ENCODE measurements at places on chromosomes 5 and 9. TPM values are rescaled to one million over a fixed set of nuclear protein-coding genes. Genes with fewer than 3 reads are reported as not detected.

DNA sequence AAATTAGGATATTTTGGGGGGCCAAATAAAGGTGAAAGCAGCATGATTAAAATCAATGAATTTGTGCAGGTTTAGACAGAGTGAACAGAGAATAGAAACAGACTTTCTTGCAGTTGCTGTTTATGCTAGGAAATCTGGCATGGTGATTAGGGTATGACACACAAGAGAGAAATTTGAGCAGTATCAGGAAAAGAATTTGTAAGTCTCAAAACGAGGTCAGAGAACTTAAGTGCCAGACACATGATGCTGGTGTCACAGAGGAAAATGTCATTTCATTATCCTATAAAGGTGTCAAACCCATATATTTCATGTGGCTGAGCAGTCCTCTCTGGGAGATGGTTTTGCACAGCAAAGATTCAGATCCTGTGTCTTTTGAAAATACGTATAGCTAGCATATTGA is 15.7 kb downstream of the LVRN start:
- H3K4me3 ChIP-seq, result no peak overlapping the region
- H3K4me1 ChIP-seq, result no peaks in the 10 kb centered on the region
- no peak for DNase-seq
- no peak overlapping the region for H3K27ac ChIP-seq
- H3K27me3 ChIP-seq, result no peaks in the 10 kb centered on the region

DNA sequence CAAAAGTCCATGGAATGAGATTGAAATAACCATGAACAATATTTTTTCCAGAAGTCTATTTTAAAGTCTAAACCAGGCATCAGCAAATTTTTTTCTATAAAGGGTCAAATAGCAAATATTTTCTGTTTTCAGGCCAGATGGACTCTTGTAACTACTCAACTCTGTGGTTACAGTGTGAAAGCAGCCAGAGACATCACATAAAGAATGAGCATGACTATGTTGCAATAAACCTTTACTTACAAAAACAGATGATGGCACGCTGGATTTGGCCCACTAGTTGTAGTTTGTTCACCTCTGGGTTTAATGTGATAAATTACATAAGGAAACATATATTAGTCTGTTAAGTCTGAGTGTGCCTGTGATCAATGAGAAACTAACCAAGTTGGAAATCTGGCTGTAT is 319.2 kb downstream of the TRPM3 start:
- no peaks in the 10 kb centered on the region for H3K27me3 ChIP-seq
- peaks cover 4% of the 10 kb centered on the region for H3K4me1 ChIP-seq
- H3K36me3 ChIP-seq, result no peaks in the 10 kb centered on the region
- DNase-seq, result no peak

GRCh38 chr9:74666625-74667316 is 169.6 kb downstream of the RORB start:
- no peak overlapping the region for H3K4me3 ChIP-seq
- no peak overlapping the region for H3K27ac ChIP-seq
- DNase-seq, result no peak
- H3K4me1 ChIP-seq, result no peaks in the 10 kb centered on the region

GRCh38 chr5:122947772-122948171 is 88.8 kb downstream of the PPIC start:
- no peaks in the 10 kb centered on the region for H3K4me1 ChIP-seq
- no peak overlapping the region for H3K27ac ChIP-seq
- H3K4me3 ChIP-seq, result no peak overlapping the region
- DNase-seq, result no peak

GRCh38 chr9:91160599-91161464 is 200.9 kb downstream of the AUH start:
- no peak overlapping the region for H3K27ac ChIP-seq
- DNase-seq, result no peak
- no peak overlapping the region for H3K4me3 ChIP-seq
- no peaks in the 10 kb centered on the region for H3K27me3 ChIP-seq
- peaks cover 34% of the 10 kb centered on the region for H3K4me1 ChIP-seq

DNA sequence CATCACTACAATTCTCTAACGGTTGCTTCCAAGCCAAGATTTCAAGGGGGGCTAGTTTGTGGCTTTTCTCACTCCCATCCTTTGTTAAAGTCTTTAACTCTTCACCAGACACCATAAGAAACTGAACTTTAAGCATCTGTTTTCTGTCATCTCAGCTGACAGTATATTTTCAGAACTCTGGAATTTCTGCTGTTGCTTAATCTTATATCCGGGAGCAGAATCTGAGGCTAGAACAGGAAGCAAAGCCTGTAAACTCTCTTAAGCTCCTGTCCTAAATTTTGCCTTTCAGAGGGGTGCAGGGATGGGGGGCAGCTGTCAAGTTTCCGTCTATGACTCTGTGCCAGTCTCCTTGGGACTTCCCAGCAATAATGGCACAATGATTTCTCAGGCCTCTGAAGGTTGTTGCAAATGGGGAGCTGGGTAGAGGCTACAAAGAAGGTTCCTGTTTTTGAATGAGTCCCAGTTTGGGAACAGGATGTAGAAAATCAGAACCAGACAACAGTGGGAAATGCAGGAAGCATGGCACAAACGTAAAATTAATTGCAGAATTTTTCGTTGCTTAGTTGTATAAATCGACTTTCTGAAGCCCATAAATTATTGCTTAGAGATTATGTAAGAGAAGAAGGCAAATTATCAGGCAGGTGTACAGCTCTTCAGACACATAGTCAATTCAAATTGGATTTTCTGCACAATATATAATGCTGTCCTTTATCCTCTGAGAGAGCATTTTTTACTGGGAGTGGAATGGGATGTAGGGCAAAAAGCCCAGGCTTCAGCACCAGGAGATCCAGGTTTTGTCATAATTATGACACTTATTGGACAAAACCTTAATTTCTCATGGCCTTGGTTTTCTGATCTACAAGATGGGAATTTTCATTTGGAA is 430.9 kb downstream of the DMAC1 start:
- no peak overlapping the region for H3K27ac ChIP-seq
- DNase-seq, result no peak
- H3K36me3 ChIP-seq, result no peaks in the 10 kb centered on the region
- H3K4me3 ChIP-seq, result no peak overlapping the region

DNA sequence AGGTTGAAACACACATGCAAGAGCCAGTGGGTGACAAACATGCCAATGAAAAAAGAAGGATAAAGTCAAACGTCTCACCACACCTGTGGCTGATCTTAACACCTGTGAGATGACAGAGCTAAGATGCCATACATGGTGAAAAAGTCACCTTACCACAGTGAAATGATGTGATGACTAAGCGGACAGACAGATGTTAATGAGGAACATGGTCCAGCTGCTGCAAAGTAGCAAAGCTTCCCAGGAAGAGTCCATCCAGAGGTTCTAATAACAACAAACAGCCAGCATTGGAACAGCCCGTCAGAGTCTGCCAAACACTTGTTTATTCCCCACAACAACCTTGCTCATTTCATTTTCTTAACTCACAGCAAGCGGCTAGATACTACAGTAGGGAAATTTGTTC is 1.9 kb downstream of the KIAA1191 start:
- no peaks in the 10 kb centered on the region for H3K27me3 ChIP-seq
- no peak for DNase-seq
- H3K4me3 ChIP-seq, result no peak overlapping the region
- no peak overlapping the region for H3K27ac ChIP-seq
- H3K36me3 ChIP-seq, result peaks cover under 1% of the 10 kb centered on the region

DNA sequence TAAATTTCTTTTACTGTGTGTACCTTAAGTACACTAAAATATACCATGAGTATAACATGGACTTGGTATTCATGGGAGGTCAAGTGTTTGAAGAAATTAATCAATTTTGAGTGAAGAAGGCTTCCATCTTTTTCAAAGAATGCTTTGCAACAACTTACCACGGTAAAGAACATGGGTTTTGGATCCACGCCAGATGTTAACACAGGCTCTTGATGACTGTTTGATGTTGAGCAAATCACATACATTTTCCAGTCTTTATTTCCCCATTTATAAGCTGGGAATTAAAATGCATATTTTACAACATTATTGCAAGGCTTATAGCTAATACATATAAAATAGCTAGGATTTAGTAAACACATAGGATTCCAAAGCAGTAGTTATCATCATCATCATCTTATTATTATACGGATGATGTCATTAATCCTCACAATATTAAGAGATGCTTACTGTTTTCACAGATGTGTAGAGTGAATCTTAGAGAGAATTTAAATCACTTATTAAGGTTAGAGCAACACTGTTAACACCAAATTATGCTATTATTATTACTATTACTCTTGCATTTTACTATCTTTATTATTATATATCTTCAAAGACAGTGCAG is 362.0 kb downstream of the PRELID2 start:
- H3K27me3 ChIP-seq, result no peaks in the 10 kb centered on the region
- no peak overlapping the region for H3K27ac ChIP-seq
- no peaks in the 10 kb centered on the region for H3K4me1 ChIP-seq
- DNase-seq, result no peak

DNA sequence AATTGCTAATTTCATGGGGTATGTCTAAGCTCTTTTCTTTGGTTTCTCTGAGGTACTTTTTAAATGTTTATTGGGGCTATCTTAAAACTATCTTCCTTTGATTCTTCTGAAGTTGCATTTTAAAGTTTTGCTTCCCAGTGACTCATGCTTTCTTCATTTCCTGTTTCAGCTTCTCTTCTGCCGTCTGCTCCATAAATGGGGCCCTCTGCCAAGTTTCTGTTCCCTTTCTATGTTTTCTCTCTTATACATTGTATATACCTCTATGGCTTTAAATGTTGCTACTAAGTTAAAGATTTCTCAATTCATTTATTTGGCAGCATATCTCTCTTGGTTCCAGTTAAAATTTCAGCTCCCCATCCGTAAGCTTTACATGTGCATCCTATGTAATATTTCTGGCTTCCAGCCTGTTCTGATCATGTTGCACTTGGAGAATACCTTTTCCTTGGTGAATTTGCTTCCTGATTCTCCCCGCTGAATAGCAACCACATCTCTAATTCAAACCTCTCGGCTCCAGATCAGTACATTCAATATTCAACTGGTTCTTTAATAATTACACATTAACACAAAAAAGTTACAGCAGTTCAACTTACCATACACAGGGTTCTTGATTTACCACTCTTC is 125.3 kb downstream of the ST8SIA4 start:
- peak; percentile 56 for DNase-seq
- no peaks in the 10 kb centered on the region for H3K4me1 ChIP-seq
- no peaks in the 10 kb centered on the region for H3K36me3 ChIP-seq

DNA sequence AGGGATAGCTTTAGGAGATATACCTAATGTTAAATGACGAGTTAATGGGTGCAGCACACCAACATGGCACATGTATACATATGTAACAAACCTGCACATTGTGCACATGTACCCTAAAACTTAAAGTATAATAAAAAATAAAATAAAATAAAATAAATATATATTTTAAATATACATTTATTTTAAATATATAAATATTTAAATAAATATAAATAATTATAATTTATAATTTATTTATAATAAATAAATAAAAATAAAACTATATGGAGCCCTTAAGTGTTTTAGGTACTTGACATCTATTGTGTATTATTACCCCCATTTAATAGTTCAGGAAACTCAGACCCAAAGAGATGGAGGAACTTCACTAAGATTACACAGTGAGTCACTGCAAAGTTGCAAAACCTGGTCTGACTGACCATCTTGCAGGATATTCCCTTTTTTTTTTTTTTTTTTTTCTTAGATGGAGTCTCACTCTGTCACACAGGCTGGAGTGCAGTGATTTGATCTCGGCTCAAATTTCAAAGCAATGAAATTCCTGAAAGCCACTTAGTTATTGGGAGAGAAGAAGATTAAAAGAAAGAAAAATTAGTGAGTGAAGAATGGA is 5.8 kb upstream of the C5orf52 start:
- no peaks in the 10 kb centered on the region for H3K36me3 ChIP-seq
- H3K27me3 ChIP-seq, result no peaks in the 10 kb centered on the region
- H3K4me1 ChIP-seq, result peaks cover 6% of the 10 kb centered on the region
- DNase-seq, result peak; percentile 32

GRCh38 chr5:10612251-10612650 is 48.4 kb downstream of the ANKRD33B start:
- no peak overlapping the region for H3K4me3 ChIP-seq
- H3K4me1 ChIP-seq, result peaks cover 11% of the 10 kb centered on the region
- no peak overlapping the region for H3K27ac ChIP-seq
- no peaks in the 10 kb centered on the region for H3K36me3 ChIP-seq
- no peak for DNase-seq
- no peaks in the 10 kb centered on the region for H3K27me3 ChIP-seq

DNA sequence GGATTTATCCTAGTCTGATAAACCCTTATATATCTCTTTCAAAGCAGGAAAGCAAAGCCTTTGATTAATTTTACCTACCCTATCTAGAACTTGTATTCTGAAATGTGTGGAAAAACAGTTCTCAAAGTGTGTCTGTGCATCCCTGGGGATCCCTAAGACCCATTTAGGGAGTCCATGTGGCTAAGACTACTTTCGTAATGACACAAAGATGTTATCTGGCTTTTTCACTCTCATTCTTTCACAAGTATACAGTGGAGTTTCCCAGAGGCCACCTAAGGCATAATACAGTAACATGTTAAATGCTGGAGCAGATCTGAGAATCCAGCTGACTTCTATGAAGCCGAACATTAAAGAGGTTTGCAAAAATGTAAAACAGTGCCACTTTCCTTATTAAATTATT is 54.3 kb upstream of the TNFSF15 start:
- no peak overlapping the region for H3K27ac ChIP-seq

GRCh38 chr9:8856396-8857067 is 1057.0 kb upstream of the DMAC1 start:
- no peaks in the 10 kb centered on the region for H3K36me3 ChIP-seq
- DNase-seq, result no peak
- peaks cover 10% of the 10 kb centered on the region for H3K4me1 ChIP-seq

- DNase-seq, result no peak
- H3K27ac ChIP-seq, result no peak overlapping the region
- H3K36me3 ChIP-seq, result no peaks in the 10 kb centered on the region
- H3K4me3 ChIP-seq, result no peak overlapping the region
- H3K27me3 ChIP-seq, result no peaks in the 10 kb centered on the region
- H3K4me1 ChIP-seq, result no peaks in the 10 kb centered on the region
Observed at GRCh38 chr9:128409978-128410377, 10.7 kb upstream of the CERCAM start.

DNA sequence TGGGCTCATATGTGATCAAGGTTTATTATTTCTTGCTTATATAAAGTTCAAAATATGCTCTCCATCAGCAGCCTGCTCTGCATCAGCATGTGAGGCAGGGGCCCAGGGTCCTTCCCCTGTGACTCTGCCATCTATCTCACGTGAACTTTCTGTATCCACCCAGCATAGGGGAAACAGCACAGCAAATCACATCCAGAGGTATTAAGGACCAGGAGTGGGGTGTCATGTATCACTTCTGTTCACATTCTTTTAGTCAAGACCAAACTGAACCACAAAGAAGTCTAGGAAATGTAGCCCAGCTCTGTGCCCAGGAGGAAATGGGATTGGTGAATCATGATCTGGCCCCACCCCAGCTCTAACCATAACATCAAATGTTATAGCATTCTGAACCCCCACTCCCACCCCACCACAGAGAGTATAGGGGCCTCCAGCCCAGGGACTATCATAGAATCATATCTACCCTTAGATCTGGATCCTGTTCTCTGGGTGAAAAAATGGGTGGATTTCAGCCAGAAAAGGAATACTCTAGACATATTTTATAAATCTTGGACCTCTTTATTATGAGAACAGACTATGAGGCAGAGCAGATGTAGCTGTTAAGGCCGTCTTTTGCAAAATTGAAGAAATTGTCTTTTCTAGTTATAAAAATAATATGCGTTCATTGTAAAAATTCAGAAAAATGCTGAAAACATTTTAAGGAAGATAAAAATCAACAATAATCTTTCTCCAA is 473.7 kb downstream of the ARHGEF28 start:
- H3K4me3 ChIP-seq, result no peak overlapping the region
- no peaks in the 10 kb centered on the region for H3K36me3 ChIP-seq
- H3K27ac ChIP-seq, result no peak overlapping the region

Gene PTPN3
- total RNA-seq, result 11.5 TPM
